ENCODE measurements at places on chromosomes 2 and 18. TPM values are rescaled to one million over a fixed set of nuclear protein-coding genes. Genes with fewer than 3 reads are reported as not detected.

DNA sequence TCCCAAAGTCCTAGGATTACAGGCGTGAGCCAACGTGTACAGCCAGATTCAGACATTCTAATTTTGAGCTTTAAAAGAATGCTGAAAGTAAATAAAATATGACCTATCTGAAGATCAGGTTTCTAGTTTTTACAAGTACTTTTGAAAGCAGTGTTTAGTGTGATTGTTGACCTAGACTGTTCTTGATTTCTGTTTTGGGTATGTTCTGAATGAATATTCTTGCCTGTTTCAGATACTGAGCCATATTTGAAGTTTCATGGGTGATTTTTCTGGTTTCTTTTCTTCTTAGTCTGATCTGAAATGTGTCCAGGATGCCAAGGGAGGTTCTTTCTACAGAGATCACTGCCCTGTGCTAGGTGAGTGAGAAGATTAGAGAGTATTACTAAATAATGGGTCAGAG lies 37.2 kb downstream of the MIB1 start:
- DNase-seq, result no peak

GRCh38 chr2:24875272-24875671 lies 44.8 kb downstream of the ADCY3 start:
- no peak for DNase-seq

- no peak for DNase-seq
Measured at GRCh38 chr2:898319-898718, 52.3 kb upstream of the SNTG2 start.

The DNAJC5G gene
- not detected for total RNA-seq

The STK17B gene
- 43.6 TPM for total RNA-seq

The RIT2 gene
- total RNA-seq, result not detected

- peak; percentile 47 for DNase-seq
Measured at GRCh38 chr2:150450765-150451164, 36.7 kb downstream of the RND3 start.

The SCN2A gene
- 2.3 TPM for total RNA-seq

GRCh38 chr2:88549616-88550292 lies 77.5 kb downstream of the EIF2AK3 start:
- DNase-seq, result no peak

DNA sequence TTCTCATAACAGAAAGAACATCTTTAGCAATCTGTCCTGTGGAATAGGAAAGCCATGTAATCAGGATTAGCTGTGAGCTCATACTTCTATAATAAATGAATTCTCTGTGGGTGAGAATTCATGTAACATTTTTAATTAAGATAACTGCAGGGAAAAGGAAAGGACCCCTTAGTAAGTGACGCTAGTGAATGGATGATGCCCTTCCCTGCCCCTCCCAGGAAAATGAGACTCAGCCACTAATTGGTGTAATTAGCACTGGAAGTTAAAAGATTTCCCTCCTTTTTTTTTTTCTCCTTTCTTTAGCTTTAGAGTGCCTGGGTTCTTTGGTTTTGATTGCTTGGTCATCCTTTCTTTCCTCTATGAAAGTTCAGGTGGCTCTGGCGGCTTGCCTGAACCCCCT lies 90.3 kb downstream of the VWA3B start:
- DNase-seq, result no peak

DNA sequence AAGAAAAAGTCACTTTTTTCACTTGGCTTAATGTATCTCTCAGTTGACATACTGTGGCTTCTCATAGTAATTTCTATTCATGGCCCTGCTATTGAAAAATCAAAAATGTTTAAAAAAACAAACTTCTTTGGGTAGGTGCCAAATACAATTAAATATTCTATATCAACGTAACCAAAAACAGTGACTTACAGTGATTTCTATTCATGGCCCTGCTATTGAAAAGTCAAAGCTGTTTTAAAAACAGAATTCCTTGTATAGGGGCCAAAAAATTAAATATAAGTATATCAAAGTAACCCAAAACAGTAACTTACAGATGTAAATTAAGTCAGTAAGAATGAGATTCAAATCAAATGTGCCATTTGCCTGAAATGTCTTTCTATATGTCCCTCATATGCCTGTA lies 31.4 kb upstream of the CD302 start:
- DNase-seq, result no peak

- peak; percentile 69 for DNase-seq
Measured at GRCh38 chr2:133521146-133521745, 47.0 kb downstream of the NCKAP5 start.
